HuH-7 (cell line): ENCODE measurements at places on chromosomes 6 and 20.

GRCh38 chr20:41176711-41177552 lies 39.6 kb downstream of the PLCG1 start:
- DNase-seq = no peak

- no peak for DNase-seq
Measured at GRCh38 chr20:39568109-39568508, 606.0 kb downstream of the DHX35 start.

GRCh38 chr6:4611429-4612129 lies 164.6 kb upstream of the CDYL start:
- no peak for DNase-seq

- DNase-seq = no peak
Measured at GRCh38 chr20:53840532-53840931, 229.9 kb downstream of the BCAS1 start.

DNA sequence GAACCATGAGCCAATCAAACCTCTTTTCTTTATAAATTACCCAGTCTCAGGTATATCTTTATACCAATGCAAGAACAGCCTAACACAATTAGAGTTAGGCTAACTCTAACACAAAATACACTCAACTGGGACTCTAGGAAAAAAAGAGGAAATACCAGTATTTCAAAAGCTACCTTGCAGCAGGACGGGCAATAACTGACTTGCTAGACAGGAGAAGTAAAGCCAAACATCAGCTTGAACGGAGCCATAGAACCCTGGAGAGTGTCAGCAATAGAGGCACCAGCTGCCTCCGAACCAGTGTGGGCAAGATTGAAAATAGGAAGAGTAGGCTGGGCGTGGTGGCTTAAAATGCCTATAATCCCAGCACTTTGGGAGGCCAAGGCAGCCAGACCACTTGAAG lies 162.0 kb upstream of the SOX4 start:
- no peak for DNase-seq

DNA sequence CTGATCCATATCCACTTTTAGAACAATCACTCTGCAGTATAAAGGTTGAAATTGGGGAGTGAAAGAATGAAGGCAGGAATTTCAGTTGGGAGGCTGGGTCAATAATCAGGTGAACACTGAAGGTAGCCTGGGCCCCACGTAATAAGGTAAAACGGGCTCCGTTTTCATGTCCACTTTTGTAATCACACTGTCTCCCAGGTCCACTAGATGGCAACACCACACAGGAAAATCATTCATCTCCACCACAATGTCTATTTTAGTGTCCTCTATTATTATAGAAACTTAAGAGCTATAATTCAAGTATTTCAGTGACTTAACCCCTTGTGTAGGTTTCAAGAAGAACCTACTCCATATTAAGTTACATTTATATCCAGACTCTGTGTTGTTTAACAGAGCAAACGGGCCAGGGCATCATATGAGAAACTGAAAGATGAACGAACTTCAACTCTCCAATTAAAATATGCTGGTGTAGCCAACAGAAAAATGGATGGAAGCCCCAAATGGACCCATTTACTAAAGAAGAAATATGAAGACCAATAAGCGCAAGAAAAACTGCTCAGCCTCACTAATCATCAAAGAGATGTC lies 45.9 kb upstream of the MC3R start:
- peak; percentile 12 for DNase-seq

GRCh38 chr20:22689266-22689665 lies 104.9 kb upstream of the FOXA2 start:
- no peak for DNase-seq

DNA sequence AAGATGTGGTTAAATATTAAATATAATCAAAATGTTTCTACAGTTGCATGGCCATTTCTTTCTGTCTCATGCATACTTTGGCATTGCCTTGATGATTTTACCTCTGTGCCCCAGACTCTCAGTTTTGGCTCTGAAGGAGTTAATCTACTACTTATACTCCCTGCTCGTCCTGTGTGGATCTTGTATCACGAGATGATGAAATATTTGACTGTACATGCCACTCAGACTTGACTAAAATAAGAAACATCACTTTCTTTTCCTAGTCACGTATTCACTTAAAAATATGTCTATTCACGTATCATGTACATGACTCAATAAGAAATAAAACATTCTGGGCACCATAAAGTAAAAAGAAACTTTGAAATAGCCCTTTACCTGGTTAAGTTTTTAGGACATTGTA lies 397.7 kb downstream of the RFPL4B start:
- no peak for DNase-seq

- DNase-seq = no peak
Measured at GRCh38 chr20:63330940-63331339, 30.2 kb downstream of the CHRNA4 start.

- no peak for DNase-seq
Measured at GRCh38 chr20:41342474-41343464, 2.1 kb downstream of the LPIN3 start.

GRCh38 chr6:168107191-168107983 lies 28.4 kb upstream of the FRMD1 start:
- no peak for DNase-seq

GRCh38 chr6:24923885-24924401 lies 11.8 kb downstream of the RIPOR2 start:
- no peak for DNase-seq

DNA sequence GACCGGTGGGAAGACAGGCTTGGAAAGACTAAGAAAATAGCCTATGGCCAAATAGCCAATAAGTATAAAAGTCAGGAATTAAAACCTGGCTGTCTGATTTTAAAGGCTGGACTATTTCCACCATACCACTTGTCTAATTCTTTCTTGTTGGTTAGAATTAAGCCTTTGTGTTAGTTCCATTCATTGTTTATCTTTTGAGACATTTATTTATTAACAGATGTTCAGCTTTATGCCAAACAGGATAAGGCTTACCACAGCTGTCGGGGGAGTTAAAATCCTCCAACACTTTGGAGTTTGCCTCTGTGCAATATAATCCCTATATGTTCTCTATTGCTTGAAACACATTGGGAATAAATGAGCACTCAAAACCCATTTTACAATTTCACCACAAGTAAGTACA lies 208.3 kb downstream of the TMEM200A start:
- DNase-seq = no peak

DNA sequence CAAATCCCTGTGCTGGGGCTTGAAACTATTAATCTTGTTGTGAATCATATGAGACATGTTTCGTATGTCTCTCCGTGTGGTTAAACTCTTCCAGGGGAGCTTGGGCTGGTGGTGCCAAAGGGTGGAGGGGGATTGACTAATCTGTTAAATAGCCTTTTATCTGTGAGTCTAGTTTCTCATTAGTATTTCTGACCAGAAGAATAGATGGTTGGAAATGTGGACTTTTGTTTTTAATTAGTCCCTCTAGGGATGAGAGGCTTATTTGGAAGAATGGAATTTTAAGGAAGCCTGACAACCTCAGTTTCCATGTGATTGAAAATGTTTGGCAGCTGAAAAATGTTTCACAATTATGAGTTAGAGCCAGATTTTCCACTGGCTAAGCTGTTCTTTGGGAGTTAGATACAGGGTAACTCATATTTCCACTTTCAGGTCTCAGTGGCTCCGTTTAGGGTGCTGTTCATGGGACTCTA lies 117.3 kb downstream of the BCKDHB start:
- DNase-seq = no peak

DNA sequence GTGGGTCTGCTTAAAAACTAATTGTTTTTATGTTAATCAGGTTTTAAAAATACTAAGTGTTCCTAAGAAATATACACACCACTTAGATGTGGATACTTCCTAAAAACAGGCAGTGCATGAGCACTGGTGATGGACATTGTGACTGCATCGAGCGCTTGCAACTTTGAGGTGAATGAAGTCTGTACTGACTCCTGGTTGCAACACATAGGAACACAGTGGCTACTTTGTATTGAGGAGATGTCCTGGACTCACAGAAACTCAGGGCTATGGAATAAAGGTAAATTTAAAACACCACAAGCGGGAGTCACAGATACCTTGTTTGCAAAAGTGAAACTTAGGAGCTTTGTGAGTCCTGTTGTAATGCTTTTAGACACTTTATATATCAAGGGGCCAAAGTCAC lies 55.6 kb upstream of the POLR1H start:
- no peak for DNase-seq

- DNase-seq = no peak
Measured at GRCh38 chr6:14810021-14810420, 435.8 kb upstream of the JARID2 start.

DNA sequence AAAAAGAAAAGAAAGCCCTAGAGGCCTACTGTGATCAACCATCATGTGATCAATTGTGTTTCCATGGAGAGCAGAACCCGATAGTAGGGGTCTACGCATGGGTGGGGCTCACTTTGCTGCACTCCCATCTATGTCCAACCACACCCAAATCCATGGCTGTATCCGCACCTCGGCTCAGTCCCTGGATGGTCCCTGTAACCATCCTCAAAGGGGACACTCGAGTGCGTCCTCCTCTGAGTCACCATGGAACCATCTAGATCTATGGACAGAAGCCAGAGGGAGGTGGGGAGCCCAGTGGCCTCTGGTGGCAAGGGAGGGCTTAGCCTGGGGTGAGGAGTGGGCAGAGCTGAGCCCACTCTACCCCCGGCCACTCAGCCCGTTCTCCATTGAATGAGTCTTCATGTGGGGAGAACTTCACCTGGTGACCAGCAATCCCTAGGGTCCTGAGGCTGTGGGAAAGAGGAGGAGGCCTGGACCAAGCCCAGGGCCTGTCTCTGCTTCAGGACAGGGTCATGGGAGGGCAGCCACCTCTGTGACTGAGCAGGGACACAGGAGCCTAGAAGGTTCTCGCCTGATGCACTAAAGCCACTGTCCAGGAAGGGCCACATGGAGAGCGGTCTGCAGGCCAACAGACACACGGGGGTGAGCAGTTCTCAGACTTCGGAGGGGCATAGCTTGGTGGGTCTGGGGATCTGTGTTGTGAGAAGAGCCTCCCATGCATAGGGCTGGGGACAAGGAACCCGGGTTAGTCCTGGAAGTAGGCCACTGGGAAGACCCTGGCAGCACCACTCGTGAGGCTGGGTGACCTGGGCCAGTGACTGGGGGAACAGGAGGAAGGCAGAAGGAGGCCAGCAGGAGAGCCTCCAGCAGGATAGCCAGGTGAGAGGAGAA lies 19.3 kb downstream of the RAET1L start:
- no peak for DNase-seq

GRCh38 chr6:48388044-48388443 lies 277.0 kb upstream of the PTCHD4 start:
- no peak for DNase-seq

DNA sequence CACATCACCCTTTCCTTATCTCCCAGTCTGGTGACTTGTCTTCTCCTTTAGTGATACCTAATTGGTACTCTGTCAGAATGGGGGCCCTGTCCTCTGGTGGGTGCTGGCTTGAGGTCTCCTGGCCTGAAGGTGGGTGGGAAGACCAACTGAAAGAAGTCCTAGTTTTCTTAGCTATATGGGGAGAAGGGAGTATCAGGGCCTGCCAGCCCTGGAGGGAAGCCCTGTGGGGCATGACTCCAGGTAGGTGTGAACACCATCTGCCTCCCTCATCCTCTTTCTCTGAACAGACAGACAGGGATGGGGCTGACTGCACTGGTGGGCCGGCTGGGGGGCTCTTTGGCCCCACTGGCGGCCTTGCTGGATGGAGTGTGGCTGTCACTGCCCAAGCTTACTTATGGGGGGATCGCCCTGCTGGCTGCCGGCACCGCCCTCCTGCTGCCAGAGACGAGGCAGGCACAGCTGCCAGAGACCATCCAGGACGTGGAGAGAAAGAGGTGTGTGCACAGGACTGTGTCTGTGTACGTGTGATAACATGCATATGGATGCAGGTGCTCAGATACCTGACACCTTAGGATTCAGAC lies 4.8 kb downstream of the CRIP3 start:
- no peak for DNase-seq

DNA sequence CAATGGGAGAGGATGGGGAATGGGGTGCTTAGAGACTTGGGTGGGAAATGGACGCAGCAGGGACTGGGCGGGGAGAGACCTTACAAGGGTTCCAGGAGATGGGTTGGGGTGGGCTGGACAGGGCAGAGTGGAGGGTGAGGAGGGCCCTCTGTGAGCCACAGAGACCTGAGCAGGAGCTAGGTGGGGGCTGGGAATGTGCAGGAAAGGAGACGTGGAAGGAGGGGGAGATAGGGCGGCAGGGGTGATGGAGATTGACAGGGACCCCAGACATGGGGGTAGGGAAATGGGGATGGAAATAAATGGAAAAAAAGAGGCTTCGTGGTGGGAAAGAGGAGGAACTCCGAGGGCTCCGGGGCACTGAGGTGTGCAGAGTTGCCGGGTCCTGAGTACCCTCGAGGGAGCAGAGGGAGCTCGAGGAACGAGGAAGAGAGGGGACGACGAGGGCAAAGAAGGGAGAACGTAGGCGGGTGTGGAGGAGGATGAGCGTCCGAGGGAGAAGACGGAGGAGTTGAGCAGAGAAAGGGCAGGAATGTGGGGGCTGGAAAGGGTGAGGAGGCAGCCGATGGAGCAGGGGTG lies 2.0 kb upstream of the CTCFL start:
- DNase-seq = no peak

DNA sequence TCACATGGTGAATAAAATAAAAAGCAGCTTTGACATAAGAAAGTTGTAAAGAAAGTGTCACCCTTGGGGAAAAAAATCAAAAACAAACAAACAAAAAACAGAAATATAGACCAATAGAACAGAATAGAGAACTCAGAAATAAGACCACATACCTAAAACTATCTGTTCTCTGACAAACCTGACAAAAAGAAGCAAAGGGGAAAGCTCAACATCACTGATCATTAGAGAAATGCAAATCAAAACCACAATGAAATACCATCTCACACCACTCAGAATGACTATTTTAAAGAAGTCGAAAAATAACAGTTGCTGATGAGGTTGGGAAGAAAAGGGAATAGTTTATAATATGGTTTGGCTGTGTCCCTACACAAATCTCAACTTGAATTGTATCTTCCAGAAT lies 159.1 kb downstream of the TINAG start:
- DNase-seq = no peak

DNA sequence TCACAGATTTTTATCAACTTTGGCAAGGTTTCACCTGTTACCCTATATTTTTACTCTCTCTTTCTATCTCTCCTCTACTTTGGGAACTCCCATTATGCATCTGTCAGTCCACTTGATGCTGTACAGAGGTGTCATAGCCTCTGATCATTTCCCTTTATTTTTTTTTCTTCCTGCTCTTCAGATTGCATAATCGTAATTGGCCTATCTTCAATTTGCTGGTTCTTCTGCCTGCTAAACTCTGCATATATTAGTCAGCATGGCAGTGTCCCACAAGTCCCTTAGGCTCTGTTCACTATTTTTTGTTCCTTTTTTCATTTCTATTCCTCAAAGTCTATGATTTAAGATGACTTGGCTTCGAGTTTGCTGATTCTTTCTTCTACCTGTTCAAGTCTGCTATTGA lies 44.7 kb upstream of the MICB start:
- no peak for DNase-seq

GRCh38 chr6:10385524-10386132 lies 29.2 kb downstream of the TFAP2A start:
- DNase-seq = no peak
